ENCODE measurements at places on chromosomes 2 and 18.

DNA sequence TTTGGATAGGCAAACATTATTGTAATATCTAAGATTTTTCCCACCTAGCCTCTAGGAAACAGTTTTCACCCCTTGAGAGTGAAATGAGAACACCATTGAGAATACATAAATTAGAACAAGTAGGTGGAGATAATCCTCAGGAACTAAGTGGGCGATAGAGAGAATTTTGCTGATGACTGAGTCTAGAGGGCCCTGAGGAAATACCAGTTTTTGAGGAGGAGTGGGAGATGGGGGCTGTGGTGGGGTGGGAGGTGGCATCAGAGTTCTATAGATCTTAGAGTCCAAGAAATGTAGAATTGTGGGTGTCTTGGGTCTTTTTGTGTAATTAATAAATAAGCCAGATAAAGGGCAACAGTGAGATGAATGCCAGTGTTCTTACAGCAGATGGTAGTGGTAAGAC lies 11.8 kb downstream of the NCAPH start:
- DNase-seq = no peak

- no peak for DNase-seq
Measured at GRCh38 chr18:46273861-46274260, 169.7 kb downstream of the HAUS1 start.

- no peak for DNase-seq
Measured at GRCh38 chr2:71499691-71500090, 46.3 kb downstream of the DYSF start.

- no peak for DNase-seq
Measured at GRCh38 chr2:85011098-85011497, 40.1 kb downstream of the KCMF1 start.

GRCh38 chr18:3541549-3542386 lies 91.8 kb downstream of the TGIF1 start:
- DNase-seq = no peak

DNA sequence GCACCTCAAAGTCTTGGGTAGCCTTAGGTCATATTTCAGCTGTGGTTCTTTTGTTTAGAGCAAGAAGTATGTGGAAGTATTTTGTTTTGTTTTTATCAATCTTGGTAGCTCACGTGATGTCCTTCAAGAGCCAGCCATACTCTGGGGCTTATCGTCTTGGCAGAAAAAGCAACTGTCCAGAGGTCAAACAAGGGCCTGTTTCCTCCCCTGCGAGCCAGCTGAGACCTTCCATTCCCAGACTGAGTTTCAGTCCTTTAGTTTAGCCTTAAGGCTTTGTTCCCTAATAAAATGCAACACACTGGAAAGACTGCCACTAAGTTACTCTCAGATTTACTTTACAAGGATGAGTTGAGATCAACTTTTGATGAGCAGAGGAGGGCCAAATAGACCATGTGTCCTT lies 63.5 kb downstream of the TXNL1 start:
- no peak for DNase-seq

GRCh38 chr2:59806486-59806885 lies 747.0 kb downstream of the BCL11A start:
- no peak for DNase-seq

DNA sequence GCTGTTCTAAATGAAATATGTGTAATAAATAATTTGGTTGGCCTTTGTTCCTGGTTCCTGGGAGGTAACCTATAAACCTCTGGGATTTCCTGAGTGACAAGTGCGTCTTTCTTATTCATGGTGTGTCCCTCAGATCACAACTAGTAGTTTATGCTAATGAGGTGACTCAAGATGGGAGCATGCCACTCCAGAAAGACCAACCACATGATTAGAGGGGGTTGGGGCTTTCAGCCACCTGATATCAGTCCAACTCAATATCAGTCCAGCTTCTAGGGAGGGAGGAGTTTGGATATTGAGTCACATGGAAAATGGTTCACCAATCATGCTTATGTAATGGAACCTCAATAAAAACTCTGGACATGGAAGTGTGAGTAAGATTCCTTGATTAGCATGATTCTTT lies 96.6 kb downstream of the QPCT start:
- no peak for DNase-seq

- no peak for DNase-seq
Measured at GRCh38 chr2:173171321-173171720, 95.7 kb downstream of the MAP3K20 start.

- DNase-seq = peak; percentile 79
Measured at GRCh38 chr18:22286585-22286984, 117.2 kb downstream of the GATA6 start.

- no peak for DNase-seq
Measured at GRCh38 chr2:8558096-8558495, 123.8 kb upstream of the ID2 start.

DNA sequence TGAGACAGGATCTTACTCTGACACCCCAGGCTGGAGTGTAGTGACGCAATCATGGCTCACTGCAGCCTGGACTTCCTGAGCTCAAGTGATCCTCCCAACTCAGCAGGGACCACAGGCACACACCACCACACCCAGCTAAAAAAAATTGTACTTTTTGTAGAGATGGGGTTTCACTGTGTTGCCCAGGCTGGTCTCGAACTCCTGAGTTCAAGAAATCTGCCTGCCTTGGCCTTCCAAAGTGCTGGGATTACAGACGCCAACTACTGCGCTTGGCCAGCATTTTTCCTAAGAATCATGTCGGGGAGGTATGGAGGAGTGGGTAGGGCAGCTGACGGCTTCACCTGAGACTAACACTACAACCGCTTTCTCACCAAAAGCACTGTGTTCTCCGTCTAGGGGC lies 50.4 kb downstream of the CYP26B1 start:
- no peak for DNase-seq

DNA sequence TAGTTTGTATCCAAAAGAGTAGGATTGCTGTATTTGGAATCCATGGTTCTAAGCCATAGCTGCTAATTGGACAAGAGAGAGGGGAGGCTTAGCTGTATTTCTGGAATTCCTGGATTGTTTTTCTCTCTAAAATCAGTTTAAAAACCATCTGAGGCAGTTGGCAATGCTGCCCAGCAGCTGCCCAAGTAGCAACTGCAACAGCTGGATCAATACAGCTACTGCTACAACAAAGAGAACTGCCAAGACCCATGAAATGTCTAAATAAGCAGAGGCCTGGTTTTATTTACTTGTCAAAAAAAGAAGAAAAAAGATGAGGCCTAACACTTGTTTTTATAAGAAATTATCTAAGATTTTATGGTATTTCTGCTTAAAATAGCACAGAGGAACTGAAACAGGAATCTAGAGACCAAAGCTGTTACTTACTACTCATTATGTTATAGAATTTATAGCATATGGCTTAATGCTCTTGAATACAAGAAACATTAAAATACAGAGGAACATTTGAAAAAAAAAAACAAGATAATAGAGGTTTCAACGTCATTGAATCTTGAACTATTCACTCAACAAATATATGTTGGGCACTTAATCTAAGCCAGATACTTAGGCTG lies 39.1 kb downstream of the TMEFF2 start:
- no peak for DNase-seq

DNA sequence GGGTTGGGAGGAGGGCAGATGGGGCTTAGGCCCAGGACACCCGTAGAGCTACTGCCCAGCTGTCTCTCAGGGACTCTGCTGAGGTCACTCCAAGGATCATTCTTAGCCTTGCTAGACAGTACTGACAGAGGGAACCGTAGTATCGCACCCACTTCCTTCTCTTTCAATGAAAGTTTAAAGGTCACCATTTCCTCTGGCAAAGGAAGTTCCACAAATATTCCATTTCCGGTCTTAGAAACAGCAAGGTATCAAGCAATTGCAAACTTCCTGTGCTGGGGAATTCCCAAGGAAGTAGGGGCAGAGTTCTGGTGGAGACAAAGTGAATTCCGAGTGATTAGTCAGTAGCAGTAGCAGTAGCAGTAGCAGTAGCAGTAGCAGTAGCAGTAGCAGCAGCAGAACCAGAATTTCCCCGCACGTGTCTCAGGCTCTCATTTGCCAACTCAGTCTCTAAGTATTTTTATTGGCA lies 24.7 kb downstream of the IL1B start:
- no peak for DNase-seq

GRCh38 chr18:23274638-23275482 lies 139.6 kb downstream of the CABLES1 start:
- DNase-seq = no peak

GRCh38 chr18:79692886-79693285 lies 13.3 kb downstream of the CTDP1 start:
- no peak for DNase-seq

DNA sequence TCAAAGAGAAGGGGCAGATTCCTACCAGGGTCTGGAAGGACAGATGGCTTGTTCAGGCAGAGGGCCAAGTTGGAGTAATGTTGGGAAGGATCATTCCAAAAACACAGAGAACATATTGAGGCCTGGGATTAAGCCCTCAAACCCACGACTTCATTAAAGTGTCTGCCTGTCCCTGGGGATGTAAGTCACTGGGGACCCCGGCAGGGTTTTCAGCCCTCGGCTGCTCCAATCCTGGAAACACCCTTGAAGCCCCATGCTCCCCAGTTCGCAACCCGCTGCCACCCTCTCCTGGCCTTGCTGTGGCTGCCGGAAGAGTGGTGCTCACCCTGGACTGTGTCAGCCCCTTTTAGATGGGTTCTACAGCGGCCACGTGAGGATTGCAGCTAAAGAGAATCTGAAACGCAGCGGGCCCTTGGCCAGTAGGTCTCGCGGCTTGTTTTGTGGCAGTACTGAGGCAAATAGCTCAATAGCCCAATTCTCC lies 79.9 kb downstream of the EPAS1 start:
- DNase-seq = no peak

- no peak for DNase-seq
Measured at GRCh38 chr2:18841248-18842150, 252.1 kb upstream of the NT5C1B start.

DNA sequence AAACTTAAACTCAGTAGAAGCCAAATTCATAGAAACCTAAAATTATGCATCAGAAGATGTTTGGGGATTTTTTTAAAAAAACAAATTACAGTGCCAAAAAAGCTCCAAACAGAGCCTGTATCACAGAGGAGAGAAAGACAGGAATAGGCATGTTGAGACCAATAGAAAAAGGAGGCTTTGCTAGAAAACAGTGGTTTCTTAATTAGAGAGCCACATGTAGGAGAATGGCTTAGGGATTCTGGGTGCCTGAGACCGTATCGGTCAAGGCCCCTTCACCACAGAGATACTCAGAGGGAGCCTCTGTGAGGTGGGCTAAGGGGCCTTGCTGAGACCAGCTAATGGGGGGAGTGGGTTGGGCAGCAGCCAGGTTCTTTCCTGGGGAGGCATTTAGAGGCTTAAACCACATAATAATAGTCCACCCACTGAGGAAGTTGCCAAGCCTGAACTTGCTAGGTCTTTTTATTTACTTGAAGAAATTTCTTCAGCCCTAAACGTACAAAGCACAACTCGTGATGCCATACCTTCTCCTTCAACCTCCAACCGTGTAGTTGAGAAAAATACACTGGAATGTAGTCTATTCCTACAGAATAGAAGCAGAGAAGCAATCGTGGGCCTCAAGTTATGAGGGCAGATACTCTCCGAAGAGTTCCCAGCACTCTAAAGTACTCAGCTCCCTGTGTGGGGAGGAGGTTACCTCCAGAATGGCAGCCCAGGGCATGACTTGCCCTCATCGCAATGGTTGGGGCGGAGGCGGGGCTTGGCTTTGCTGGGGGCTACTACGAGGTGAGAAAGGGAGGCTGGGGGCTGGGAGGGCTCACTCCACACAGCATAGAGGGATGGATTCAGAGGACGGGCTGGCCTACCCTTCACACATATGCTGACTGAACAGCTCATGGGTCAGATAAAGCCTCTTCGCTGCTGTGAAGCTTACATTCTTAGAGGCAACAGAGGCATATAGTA lies 237.9 kb downstream of the TPGS2 start:
- DNase-seq = no peak

DNA sequence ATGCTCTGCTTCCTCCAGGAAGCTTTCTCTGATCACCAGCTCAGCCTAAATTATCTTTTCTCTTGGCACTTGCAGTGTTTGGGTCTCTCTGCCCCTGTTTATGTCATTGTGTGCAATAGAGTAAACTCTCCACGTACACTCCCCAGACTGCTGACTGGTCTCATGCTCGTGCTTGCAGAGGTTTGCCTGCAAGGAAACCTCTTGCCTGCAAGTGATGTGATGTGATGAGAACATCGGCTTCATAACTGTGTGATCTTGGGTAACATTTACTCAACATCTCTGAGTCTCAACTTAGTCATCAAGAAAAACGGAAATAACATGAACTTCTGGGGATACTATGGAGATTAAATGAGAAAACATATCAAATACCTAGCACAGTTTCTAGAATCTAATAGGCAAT lies 92.3 kb downstream of the BIN1 start:
- no peak for DNase-seq

GRCh38 chr2:109435066-109435690 lies 178.6 kb downstream of the SEPTIN10 start:
- DNase-seq = no peak

- DNase-seq = no peak
Measured at GRCh38 chr2:179613701-179614100, 247.7 kb downstream of the ZNF385B start.

- no peak for DNase-seq
Measured at GRCh38 chr2:136255648-136256461, 137.9 kb upstream of the CXCR4 start.

DNA sequence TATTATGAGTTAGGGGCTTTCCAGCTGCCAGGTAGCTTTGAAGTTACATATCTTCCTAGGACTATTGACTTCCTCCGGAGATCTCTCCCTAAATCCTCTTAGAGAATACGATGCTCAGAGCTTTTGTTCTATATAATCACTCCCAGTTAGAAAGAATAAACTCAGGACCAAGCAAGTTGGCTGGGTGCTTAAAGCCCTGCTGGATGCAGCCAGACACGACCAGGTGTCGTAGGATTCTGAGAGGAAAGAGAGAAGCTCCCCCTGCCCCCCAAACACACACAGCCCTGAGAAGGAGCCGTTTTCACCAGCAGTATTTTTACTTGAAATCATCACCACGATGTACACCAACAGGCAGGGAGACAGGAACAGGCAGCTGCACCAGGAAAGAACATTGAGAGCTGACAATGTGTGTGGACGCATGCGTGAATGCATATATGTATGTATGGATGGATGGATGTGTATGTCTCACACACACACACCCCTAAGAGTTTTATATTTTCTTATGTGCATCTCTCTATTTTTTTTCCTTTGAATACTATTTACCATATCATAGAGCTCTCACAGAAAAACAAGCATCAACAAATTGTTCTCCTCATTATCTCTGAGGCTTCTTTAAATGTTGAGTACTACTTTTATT lies 382.6 kb downstream of the EPHA4 start:
- DNase-seq = no peak

- no peak for DNase-seq
Measured at GRCh38 chr2:24012521-24013188, 2.8 kb downstream of the MFSD2B start.

Data from ascending aorta (tissue), 2 donors.